Islet precursor cell (in vitro differentiated cells): ENCODE measurements at places on chromosomes 4 and X.

- no peak for DNase-seq
Measured at GRCh38 chrX:13033193-13033592, 11.2 kb downstream of the FAM9C start.

DNA sequence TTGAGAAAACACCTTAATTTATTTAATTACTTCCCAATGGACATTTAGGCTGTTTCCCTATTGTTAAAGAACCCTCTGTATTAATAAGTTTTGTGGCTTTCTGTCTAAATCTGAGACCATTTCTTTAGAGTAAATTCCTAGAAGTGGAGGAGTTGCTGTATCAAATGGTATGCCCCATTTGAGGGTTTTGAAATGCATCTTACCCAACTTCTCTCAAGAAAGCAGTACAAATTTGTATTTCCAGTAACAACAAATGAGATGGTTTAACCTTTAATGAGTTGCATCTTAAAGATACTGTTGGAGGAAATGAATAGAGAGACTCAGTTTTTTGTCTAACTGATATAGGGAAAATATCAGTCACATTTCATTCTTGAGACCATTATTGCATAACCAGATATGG is 70.5 kb upstream of the CBLL2 start:
- DNase-seq, result no peak

DNA sequence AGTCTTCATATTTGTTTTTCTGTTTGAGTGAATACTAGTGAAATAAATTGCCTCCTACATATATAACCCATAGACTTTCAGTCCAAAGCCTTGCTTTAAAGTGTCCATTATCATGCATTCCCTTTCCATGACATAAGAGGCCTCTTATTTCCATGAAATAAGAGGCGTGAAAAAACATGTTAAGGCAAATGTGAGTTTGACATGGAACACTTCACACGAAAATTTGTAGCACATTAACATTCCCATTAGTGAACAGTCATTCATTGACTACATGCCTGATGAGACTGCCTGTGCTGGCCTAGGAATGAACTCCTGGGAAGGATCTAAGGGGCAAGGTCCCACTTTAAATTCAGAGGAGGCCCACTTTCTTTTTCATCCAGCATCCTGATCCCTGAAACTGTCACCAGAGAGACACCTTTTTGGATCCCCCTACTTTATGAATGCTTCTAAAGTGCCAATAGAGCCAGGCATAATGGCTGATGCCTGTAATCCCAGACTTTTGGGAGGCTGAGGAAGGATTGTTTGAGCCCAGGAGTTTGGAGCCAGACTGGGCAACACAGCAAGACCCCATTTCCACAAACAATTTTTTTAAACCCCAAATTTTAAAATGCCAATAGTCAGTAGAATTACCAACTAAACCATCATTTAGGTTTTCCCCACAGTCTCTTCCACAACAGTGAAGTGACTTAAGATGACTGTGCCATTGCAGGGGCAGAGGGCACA is 6.7 kb downstream of the RTL8B start:
- no peak for DNase-seq

DNA sequence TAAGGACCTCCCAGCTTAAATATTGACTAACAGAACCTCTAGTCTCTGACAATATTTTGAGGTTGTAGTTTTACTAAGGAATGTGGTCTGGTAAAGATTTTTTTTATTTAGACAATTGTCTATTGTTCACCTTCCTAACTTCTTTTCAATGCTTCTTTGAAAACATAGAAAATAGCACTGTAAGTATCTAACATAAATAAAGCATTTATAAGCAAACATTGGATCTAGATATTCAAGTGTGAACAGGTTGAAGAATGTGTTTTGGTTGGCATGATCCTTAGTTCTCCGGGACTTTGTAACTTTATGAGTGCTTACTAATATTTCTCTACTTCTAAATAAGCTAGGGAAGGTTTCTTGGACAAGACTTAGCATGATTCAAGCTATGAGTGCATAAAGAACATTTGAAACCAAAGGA is 285.4 kb upstream of the ARSJ start:
- DNase-seq, result no peak

DNA sequence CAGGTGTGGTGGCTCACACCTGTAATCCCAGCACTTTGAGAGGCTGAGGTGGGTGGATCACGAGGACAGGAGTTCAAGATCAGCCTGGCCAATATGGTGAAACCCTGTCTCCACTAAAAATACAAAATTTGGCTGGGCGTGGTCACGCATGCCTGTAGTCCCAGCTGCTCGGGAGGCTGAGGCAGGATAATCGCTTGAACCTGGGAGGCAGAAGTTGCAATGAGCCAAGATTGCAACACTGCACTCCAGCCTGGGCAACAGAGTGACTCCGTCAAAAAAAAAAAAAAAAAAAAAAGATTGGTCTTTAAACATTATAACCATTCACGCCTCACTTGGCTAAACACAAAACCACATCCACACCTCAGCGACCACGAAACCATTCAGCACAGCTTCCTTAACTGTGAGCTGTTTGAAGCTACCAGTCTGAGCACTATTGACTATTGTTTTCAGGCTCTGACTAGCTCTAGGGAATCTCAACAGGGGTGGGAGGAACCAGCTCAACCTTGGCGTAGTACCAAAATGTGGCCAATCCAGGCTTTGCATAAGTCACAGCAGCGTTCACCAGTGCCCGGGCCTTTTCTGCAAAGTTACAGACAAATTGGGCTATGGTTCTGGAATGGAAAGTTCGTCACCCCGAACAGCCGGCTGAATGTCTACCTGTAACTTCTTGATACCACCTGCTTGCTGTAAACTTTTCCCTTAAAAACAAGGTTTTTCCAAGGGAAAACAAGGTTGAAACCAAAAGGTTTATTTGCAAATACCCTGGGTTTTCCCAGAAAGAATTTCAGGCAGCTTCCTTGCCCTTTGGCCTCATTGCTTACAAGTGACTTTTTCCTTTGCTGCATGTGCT is 73.6 kb upstream of the DHX15 start:
- peak; percentile 72 for DNase-seq

DNA sequence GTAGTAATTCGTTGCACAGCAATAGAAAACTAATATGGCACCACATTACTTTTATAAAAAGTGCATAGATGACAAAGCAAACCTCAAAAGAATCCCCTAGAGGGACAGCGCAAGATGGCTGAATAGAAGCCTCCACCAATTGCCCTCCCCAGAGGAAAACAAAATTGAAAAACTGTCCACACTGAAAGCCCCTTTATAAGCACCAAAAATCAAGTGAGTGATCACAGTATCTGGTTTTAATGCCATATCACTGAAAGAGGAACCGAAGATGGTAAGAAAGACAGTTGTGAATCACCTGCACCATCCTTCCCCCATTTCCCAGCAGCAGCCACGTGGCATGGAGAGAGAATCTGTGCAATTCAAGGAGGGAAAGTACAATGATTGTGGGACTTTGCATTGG is 522.2 kb downstream of the GLUD2 start:
- no peak for DNase-seq

GRCh38 chr4:78297116-78297800 is 240.1 kb downstream of the FRAS1 start:
- DNase-seq, result no peak

GRCh38 chr4:23922013-23922412 is 32.2 kb upstream of the PPARGC1A start:
- no peak for DNase-seq

- no peak for DNase-seq
Measured at GRCh38 chr4:176099314-176099713, 33.7 kb downstream of the WDR17 start.

GRCh38 chrX:153818571-153819383 is 11.6 kb downstream of the PDZD4 start:
- peak; percentile 72 for DNase-seq

DNA sequence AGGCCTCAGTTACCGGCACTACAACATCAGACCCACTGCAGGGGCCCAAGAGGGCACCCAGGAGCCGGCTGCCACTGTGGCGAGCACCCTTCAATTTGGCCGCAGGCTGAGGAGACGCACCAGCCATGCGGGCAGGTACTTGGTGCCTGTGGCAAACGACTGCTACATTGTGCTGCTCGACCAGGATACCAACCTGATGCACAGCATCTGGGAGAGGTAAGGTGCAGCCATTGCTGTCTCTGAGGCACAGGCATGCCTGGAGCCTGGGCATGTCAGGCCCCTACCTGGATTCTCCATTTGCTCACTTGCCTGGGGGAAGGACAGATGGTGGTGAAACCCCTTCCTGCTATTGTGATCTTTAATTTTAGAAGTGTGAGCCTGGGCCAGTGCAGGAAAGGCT is 30.1 kb downstream of the MAN2B2 start:
- DNase-seq, result no peak

GRCh38 chrX:53824686-53825085 is 138.2 kb upstream of the HUWE1 start:
- no peak for DNase-seq

- no peak for DNase-seq
Measured at GRCh38 chrX:106780664-106781377, 21.7 kb upstream of the TBC1D8B start.

DNA sequence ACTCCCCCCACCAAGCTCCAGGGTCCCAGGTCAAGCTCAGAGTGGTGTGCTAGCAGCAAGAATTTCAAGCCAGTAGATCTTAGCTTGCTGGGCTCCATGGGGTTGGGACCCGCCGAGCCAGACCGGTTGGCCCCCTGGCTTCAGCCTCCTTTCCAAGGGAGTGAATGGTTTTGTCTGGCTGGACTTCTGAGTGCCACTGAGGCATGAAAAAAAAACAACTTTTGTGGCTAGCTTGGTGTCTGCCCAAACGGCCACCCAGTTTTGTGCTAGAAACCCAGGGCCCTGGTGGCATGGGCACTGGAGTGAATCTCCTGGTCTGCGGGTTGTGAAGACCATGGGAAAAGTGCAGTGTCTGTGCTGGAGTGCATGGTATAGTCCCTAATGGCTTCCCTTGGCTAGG is 82.6 kb downstream of the NBDY start:
- DNase-seq, result no peak

DNA sequence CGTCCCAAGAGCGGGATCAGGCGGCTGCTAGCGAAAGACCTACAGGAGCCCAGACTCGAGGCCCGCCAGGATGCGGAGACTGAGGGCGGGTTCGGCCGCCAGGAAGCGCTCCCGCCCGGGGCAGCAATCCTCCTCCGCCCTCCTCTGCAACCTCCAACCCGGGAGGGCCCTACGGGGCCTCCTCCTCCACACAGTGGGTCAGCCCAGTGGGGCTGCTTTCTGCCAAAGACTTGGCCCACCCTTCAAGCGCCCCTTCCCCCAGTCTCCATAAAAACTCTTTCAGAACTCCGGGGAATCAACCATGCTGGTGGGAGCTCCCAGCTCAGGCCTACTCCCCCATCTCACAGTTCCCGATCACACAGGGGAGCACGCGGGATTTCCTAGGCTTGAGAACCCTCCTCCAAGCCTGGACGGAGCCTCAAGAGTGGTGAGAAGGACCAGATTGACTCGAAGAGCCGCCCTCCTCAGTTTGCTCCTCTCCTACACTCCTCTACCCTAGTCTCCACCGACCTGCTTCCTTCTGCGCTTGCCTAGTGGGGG is 77.5 kb downstream of the RLIM start:
- DNase-seq, result peak; percentile 60

DNA sequence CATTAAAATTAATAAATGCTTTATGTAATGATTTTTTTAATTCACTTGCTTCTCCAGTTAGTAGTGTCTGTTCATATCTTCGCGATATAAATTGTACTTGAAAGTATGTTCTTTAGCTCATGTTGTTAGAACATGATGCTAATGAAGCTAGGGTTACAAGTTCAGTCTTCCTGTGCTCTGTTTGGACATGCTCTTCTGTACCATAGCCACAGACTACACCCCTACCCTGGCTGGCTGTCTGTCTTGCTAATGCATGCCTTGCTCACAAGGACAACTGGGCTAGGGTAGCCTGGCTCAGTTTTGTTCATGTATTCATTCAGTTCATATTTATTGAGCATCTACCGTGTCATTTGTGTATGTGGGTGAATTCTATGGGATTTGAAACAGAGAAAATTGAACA is 50.8 kb upstream of the MTMR1 start:
- no peak for DNase-seq

DNA sequence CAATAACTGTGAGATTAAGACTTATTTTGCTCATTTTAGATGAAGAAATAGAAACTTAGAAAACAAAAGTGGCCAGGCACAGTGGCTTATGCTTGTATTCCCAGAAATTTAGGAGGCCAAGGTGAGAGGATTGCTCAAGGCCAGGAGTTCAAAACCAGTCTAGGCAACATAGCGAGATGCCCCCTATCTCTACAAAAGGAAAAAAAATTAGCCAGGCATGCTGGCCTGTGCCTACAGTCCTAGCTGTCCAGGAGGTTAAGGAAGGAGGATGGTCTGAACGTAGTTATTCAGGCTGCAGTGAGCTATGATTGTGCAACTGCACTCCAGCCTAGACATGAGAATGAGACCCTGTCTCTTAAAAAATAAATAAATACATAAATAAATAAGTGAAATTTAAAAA is 28.0 kb downstream of the APELA start:
- no peak for DNase-seq

DNA sequence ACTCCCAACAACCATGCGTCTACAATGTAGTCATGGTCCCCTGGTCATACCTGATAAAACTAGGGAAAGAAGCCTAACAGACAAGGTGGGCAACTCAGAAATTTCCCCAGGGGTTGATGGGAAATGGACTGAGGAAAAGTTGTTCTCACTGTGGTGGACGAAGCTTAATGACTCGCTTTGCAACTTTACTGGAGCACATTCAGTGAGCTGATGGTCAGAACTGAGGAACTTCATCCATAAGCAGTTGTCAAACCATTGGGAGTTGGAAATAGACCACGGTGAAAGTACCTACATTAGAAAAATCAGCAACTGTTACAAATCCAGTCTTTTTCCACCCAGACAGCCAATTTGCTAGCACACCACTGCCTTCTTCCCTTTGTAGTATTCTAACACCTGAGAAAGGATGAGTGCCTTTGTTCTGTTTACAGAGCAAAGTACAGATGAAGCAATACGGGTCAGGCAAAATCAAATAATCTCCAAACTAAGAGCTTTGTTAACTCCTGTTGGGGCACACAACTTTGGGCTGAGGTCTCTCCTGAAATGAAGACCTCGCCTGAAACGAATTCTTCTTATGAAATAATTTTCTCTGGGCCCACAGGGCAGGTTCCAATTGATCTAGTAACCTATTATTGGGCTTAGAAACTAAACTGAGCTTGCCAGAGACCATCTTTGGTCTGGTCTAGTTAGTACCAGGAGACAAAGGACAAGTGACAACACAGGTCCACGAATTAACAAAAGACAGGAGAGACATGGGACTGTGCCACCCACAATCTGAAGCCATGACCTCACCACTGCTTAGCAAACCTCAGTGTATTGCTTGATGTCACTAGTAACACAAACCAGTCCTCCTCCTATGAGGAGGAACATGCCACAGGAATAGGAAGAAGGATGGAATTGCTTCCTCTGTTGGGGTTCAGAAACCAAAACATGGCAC is 58.9 kb upstream of the NFKB1 start:
- no peak for DNase-seq

DNA sequence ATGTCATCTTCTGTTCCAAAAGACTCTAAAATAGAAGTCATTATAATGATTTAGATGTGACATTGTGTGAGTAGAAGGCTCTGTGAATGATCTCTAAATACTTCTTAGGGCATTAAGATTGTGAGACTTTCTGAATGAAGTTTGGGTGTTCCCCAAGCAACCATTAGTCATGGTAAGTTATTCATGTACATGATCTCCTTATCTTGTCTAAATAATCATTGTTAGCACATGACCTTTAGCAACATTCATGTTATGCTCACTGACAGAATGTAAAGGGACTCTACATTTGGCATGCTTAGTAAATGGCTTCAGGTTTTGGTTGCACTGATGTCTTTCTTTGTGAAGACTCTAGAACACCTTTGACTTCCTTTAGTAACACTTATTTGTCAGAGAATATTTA is 140.8 kb upstream of the AGA start:
- DNase-seq, result no peak
